ENCODE measurements at places on chromosomes 7 and 10.

- DNase-seq = no peak
These were observed 169.8 kb downstream of the UBE2H start for GRCh38 chr7:129782818-129783583.

DNA sequence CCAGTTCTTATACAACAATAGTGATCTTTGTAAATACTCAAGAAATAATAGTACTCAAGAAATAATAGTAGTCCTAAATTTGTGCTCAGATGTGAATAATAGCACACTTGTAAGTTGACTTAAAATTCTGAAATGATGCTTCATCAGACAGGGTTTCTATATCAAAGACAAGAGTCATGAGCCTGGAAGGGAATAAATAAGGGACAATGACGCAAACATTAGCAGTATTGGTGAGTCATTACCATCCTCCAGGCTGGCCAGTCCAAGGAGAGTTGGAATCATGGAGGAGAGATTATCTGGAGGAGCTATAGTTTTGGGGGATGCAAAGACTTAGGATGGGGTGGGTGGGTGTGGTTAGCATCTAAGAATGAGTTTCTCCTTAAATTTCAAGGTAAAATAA lies 6.1 kb upstream of the SH3PXD2A start:
- DNase-seq = no peak

DNA sequence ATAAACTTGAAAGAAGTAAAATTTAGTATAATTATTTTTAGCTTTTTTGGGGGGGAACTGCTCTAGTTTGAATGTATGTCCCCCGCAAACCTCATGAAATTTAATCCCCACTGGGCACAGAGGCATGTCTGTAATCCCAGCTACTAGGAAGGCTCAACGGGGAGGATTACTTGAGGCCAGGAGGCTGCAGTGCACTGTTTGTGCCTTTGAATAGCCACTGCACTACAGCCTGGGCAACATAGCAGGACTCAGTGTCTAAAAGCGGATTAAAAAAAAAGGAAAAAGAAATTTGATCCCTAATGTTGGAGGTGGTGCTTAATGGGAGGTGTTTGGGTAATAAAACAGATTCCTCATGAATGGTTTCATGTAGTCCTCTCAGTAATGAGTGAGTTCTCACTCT lies 43.1 kb upstream of the PHF14 start:
- DNase-seq = no peak

DNA sequence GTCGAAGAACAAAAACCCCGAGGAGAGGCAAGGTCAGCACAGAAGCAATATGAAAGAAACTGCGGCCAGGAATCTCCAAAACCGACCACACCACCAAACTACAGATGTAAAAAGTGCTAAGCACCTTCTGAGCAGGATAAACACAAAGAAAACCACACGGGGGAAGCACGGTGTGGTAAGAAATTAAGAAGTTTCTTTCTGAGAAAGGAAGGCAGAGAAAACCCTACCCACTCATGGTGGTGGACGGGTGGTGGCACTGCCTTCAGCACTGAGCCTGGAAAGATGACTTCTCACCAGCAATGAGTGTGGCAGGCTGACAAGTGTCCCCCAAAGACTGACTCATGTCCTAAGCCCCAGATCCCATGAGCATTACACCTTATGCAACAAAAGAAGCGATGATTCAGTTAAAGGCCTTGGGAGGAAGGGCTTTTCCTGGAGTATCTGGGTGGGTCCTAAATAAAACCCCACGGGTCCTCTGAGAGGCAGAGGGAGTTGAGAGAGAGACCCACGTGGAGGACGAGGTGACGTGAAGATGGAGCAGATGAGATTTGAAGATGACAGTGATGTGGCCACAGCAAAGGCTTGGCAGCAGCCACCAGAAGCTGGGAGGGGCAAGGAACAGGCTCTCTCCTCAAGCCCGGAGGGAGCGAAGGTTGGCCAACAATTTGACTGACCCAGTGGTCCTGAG lies 124.9 kb downstream of the DLG5 start:
- DNase-seq = no peak

- DNase-seq = no peak
These were observed 60.1 kb upstream of the GPR26 start for GRCh38 chr10:123606006-123606405.

- no peak for DNase-seq
These were observed 86.2 kb downstream of the GPR85 start for GRCh38 chr7:113000316-113001020.

DNA sequence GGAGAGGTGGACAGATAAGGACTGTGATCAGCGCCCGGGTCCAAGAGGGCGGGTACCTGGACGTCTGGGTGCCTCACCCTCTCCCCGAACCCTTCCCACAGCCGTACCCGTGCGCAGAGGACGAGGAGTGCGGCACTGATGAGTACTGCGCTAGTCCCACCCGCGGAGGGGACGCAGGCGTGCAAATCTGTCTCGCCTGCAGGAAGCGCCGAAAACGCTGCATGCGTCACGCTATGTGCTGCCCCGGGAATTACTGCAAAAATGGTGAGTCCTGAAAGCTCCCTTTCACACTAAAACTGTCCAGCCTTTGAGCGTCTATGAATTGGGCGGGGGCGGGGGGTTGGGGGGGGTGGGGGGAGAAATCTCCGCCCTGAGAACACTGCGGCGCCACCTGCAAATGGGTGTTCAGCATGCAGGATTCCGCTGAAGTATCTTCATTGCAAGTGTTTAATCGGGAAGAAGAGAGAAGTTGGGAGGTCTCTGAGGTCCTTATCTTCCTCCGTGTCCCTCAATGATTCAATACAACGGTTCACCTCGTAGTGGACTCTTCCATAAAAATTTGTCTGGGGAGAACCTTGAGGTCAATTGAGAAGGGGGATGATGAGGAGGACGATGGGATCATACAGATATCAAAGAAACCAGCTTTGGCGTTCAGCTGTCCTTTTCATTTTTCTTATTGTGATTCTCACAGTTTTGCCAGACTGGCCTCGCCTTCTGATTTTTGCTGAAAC lies 906 bp downstream of the DKK1 start:
- no peak for DNase-seq

DNA sequence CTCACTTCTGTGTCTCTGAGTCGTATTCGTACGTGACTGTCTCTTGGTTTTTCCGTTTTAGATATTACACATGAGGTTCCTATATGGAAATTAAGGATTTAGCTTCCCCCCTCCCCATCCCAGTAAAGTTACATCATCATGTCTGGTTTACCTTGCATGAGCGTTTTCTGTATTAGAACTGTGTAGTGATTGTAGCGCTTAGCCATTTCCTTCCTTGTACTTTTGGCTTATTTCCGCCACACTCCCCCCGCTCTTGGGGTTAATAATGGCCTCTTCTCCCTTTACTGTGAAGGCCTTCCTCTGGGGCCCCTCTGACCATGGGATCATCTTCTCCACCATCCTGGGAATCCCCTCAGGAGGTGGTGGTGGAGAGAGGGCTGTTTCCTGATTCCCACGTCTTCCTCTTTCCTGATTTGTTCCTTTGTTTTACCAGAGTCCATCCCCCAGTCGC lies 27.2 kb upstream of the AP5Z1 start:
- no peak for DNase-seq

DNA sequence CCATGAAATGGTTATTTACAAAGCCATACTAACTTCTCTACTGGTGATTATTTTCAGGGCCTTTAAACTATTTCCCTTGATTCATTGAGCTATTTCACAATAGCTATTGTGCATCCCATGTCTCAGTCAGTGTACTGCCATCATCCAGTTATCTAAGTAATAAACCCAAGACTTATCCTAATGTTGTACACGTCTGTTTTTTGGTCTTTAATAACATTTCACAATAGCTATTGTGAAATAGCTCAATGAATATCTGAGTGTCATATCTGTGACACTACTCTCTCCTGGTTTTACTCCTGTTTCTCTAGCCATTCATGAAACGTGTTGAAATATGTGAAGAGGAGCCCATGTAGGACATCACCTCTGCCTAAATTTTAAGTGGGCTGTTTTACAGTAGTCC lies 36.5 kb upstream of the TMEM140 start:
- DNase-seq = no peak

- DNase-seq = no peak
These were observed 100.5 kb downstream of the KCNMA1 start for GRCh38 chr10:77537071-77537470.

GRCh38 chr7:106114716-106115383 lies 2.7 kb upstream of the SYPL1 start:
- no peak for DNase-seq

- no peak for DNase-seq
These were observed 79.9 kb downstream of the COL26A1 start for GRCh38 chr7:101442426-101443070.

DNA sequence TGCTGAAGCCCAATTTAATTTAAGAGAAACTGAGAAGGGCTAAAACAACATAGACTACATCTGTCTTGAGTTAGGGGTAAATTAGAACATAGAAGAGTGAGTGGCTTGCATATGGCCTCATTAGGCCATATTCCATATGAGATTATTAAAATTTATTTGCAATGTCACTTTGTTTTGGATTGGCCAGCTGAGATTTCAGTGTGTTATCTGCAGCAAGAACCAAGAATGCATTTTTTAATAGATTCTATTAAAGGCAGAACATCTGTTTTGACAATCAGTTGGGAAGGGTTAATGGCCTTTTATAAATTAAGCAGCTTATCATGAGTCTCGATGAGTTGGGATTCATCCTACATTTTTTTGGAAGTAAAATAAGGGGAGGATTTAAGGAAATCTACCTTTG lies 236.2 kb downstream of the DGKB start:
- no peak for DNase-seq

Measured in stimulated activated CD4-positive, alpha-beta T cell treated with anti-CD3 and anti-CD28 coated beads, TNF-alpha, amount 100 ng/mL, for 1 hour (primary cell).